ENCODE measurements at places on chromosomes 2 and 18.

DNA sequence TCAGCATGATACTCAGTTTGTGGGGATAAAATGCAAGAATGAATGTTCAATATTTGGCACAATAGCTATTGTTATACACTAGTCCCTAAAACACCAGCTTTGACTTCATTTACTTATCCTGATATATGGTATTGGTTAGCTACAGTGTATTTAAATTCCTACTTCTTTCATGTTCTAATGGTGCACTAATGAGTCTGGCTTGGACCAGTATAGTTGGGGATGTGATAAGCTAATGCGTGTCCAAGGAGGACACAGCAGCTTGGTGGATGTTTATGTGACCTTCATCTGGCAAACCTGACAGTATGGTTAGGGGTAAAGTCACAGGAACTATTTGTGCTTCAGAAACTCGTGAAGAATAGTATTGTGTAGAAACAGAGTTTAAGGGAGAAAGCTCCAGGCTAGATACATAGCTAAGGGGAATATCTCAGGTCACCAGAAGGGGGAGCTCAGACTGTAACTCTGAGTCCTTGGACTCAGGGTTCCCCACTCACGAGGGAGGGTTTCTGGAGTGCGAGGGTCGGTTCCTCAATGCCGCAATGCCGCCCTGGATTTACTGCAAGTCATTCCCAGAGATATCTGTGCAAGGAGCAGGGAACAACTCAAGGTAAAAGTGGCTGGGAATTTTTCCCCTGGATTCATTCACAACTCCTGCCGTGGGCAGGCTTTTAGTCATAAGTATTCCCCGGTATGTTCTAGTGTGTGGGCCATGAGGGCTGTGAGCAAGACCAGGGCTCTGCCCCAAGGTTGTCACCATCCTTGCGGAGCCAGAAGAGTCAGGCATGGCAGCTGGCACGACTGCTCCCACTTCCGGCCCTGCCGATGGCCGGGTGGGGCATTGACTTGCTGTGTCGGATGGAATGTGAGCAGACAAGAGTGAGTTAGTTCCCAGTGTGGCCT is 14.5 kb downstream of the IL1R2 start:
- DNase-seq: peak; percentile 23

DNA sequence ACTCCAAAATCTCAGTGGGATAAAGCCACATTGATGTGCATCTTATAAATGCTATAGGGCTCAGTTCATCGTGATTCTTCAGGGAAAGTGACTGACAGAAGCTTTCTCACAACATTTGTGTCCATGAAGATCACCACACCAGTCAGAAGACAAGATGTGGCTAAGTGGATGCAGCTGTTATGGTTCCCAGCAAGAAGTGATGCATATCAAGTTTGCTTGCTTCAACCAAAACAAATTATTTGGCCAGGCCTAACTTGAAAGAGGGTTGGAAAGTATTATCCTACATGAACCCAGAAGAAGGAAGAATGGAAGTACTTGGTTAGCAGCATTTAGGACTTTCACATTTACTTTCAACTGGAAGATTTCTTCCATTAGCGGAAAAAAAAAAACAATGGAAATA is 210.0 kb upstream of the ACVR2A start:
- no peak for DNase-seq

- DNase-seq: no peak
These were observed 631.8 kb upstream of the ID2 start for GRCh38 chr2:8049851-8050571.

- no peak for DNase-seq
These were observed 54.1 kb downstream of the BAZ2B start for GRCh38 chr2:159562248-159562647.

- no peak for DNase-seq
These were observed 28.1 kb downstream of the CCDC68 start for GRCh38 chr18:54931152-54931551.

DNA sequence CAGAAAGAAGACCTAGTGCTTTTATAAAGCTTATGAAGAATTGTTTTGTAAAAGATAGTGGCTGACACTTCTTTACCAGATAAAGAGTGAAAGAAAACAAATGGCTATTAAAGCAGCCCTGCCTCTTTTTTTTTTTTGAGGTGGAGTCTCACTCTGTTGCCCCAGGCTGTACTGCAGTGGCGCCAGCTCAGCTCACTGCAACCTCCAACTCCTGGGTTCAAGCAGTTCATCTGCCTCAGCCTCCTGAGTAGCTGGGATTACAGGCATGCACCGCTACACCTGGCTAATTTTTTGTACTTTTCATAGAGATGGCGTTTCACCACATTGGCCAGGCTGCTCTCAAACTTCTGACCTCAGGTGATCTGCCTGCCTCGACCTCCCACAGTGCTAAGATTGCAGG is 12.9 kb downstream of the ARPC2 start:
- no peak for DNase-seq

- no peak for DNase-seq
These were observed 1.1 kb upstream of the TACR1 start for GRCh38 chr2:75200140-75201096.

DNA sequence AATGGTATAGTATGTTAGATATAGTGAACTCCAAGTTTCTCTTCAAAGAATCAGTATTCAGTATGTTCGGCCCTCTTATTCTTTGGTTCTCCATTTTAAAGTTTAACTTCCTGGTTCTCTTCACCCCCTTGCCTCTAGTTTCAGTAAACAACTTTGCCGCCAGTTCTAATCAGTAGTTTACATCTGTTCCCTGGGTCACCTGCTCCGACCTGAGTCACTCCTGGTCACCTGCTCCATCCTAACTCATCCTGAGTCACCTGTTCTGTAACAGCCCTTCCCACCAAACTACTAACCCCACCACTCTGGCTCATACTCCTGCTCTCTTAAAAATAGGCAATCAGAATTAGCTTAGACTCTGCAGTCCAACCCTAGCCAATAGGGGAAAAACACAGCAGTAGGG is 23.7 kb upstream of the TEX51 start:
- DNase-seq: no peak

GRCh38 chr2:140797718-140798117 is 1333.1 kb downstream of the LRP1B start:
- DNase-seq: no peak

GRCh38 chr2:220278022-220278421 is 650.6 kb downstream of the SLC4A3 start:
- DNase-seq: no peak

DNA sequence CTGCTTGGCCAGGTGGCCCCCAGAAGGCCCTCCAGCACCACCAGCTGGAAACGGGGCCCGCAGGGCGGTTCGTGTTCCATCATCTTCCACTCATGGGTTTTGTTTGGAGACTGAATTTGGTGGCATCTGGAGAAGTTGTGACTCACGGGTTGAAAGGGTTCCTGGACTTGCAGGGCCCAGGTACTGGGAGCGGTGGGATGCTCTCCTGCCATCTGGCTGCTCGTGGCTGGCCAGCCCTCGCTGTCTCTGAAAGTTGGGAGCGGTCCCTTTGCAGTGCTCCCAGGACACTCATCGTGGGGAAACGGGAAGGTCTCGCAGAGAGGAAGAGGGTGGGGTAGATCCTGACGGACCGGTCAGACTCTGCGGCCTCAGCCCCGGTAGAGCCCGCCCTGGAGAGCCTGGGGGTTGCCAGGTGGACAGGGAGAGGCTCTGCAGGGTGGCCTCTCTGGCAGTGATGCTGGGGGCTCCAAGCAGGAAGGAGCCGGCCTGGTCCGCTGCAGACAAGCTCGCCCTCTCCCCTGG is 47.5 kb downstream of the TWIST2 start:
- no peak for DNase-seq

- no peak for DNase-seq
These were observed 169.8 kb upstream of the HS6ST1 start for GRCh38 chr2:128488434-128488833.

DNA sequence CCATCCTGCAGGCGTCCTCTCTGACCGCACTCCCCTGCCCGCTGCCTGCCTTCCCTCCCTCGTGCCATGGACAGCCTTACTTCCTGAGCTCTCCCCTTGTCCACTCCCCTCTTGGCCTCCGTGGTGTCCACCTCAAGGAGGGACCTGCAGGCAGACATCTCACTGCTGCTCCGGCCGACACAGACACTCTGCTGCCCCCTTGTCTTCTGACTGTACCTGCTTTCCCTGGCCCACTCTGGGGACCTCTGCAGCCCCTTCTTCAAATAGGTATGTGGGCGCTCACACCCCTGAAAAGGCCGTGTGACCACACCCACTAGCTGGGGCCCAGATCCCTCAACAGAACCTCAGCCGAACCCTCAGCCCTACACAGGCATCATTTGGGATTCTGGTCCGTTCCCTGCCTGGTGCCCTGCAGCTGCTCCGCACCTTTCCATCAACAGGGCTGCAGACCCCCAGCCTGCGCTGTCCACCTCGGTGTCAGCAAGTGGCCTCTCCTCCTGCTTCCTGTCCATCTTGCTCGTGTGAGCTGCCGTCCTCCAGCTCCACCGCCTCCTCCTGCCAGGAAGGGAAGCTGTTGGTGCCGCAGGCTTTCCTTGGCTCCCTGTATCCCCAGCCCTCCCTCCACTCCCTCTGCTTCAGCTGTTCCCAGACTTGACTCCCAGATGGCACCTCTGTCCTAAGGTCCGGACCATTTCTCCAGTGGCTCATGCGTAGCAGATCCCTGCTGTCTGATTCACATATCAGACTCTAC is 94.1 kb downstream of the KLHL29 start:
- DNase-seq: no peak

- no peak for DNase-seq
These were observed 37.0 kb upstream of the METTL21A start for GRCh38 chr2:207662203-207662602.

DNA sequence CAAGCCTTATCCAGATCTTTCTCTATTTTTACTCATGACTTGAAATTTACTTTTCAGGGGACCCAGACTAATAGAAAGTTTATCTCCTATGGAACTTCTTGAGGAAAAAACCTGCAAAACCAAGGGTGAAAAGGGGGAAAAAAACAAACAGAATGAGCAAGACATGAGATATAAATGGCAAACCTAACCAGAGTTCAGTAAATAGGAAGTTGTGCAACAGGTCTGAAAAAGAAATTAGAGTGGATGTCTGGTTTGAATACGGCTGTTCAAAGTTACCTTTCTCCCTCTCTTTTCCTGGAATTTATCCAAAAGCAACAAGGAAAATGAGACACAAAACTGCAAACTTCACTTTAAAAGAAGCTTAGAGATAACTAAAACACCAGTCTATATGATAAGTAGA is 78.8 kb upstream of the TGFA start:
- no peak for DNase-seq

GRCh38 chr2:173547499-173547898 is 192.8 kb downstream of the CDCA7 start:
- DNase-seq: no peak

DNA sequence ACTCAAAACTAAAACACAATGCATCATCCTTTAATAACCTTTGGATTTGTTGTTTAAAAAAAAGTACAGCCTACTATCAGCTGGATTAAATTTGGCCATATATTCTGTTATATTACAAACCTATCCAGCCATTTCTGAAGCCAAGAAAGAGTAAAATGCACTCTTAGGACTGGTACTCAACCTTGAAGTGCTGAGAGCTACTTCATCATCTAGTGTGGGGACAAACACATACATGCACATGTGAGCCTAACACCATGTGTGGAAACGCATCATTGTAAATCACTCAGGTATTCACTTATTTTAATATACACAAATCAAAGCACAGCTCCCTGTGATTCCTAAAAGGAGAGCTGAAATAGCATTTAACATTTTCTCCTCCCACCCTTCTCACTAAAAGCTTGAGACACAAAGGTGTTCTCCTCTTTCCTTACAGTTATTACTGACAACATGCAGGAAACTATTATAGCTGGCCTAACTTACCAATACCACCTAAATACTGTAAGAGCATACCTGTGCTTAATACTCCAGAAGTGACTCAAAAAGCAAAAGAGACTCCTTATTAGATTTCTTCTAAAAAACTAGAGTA is 7.5 kb downstream of the BAZ2B start:
- no peak for DNase-seq

GRCh38 chr2:188291617-188292347 is at the start of gene GULP1:
Gene GULP1 (plus strand): TSS chr2:188291874. CDS start chr2:188477703, 185,829 bp downstream.
- peak; percentile 49 for DNase-seq

- DNase-seq: no peak
These were observed 78.9 kb downstream of the CERS6 start for GRCh38 chr2:168534926-168535325.

DNA sequence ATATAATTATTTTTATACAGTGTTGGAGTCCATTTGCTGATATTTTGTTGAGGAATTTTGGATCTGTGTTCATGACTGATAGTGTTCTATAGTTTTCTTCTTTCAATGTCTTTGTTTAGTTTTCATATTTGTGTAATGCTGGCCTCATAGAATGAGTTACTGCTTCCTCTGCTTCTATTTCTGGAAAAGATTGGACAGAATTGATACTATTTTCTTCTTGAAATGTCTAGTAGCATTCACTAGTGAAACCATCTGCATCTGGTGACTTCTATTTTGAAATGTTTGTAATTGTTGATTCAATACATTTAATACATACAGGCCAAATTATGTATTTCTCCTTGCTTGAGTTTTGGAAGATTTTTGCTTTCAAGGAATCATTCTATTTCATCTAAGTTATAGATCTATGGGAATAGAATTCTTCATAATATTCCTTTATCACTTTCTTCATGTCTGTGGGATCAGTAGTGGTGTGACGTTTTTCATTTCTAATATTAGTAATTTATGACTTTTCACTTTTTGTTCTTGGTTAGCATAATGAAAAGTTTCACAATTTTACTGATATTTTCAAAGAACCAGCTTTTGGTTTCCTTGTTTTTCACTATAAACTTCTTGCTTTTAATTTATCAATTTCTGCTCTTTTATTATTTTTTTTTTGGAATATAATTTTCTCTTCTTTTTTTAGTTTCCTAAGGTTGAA is 509.9 kb upstream of the VRK2 start:
- DNase-seq: no peak

GRCh38 chr2:67974559-67975430 is 88.0 kb downstream of the C1D start:
- DNase-seq: no peak

DNA sequence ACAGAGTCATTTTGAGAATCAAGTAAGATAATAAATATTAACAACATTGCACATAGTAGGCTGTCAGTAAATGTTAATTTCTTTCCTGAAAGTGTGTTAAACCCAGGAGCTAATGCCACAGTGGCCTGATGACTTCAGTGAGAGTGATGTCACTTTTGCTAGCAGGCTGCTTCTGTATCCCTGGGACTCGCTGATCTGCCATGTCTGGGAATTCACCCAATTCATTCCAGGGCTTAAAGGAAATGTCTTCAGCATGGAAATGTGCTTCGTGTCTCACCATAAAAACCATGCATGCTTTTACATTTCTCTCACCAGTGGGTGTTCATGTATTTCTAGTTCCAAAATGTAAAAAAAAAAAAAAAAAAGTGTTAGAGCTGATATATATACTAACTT is 56.8 kb upstream of the MAPRE3 start:
- no peak for DNase-seq

GRCh38 chr2:113081488-113082210 is 13.9 kb downstream of the IL1F10 start:
- DNase-seq: no peak

Data from HS-27A (cell line).